ENCODE measurements at places on chromosomes 6 and 20.
A peak's percentile ranks its signal among the peaks of the same experiment; 100 is the strongest.

GRCh38 chr20:51321343-51322163 lies 221.0 kb downstream of the NFATC2 start:
- no peak for DNase-seq

GRCh38 chr20:57122536-57123489 lies 143.6 kb downstream of the BMP7 start:
- no peak for DNase-seq

- DNase-seq, result peak; percentile 61
Measured at GRCh38 chr6:37168811-37169495, 999 bp upstream of the PIM1 start.

DNA sequence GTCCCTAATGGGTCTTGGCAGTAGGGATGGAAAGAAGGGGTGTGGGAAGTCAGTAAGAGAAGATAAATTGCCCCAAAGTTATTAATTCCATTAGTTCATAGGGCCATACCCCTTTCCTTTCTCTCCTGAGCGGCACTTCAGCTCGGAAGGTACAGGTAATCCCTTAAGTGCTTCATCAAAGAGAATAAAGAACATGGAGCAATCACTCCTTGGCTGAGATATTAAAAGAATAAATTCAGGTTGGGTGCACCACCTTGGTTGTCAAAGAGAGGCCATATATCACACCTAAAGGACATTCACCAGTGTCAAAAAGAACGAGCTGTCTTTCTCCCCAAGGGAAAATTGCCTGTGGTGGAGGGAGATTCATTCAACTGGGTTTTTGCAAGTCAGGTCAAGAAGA lies 87.5 kb downstream of the EDN3 start:
- no peak for DNase-seq

DNA sequence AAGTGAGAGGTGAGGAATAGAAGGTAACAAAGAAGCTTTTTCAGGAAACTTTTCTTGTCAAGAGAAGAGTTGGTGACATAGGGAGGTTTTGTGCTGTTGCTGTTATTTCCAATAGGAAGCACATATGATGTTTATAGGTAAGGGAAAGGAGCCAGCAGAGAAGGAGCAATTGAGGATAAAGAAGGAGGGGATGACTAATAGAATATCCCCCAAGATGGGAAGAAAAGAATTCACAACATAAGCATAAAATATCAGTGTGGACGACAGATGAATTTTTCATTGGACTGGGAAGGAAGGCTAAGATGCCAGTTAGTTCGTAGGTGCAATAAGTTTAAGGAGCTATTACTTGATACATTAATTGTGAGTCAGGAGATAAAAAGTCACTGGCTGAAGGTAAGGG lies 8.5 kb upstream of the BEND6 start:
- no peak for DNase-seq

Measured in epithelial cell of esophagus (primary cell).